ENCODE measurements at places on chromosomes 6 and 20.

DNA sequence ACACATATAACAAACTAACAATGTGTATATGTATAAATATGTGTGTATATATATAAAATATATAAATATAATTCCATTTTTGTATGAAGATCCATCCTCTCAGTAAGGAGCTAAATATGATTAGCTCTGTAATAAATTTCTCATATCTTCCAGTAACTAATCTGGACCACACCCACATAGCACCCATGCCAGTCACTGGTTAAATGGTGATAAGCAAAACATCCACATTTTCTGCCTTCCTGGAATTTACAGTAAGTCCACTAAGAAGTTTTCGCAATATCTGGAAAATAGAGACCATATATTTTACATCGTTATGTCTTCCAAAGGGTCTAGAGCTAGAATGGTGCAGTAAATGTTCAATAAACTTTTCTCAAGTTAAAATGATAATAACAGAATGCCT is 151.5 kb upstream of the STMND1 start:
- no peak for DNase-seq

GRCh38 chr6:38234141-38234540 is 405.6 kb downstream of the BTBD9 start:
- no peak for DNase-seq

- no peak for DNase-seq
These were observed 58.3 kb downstream of the IYD start for GRCh38 chr6:150427037-150427602.

GRCh38 chr20:45450097-45450818 is 19.3 kb upstream of the WFDC2 start:
- DNase-seq = peak; percentile 23

DNA sequence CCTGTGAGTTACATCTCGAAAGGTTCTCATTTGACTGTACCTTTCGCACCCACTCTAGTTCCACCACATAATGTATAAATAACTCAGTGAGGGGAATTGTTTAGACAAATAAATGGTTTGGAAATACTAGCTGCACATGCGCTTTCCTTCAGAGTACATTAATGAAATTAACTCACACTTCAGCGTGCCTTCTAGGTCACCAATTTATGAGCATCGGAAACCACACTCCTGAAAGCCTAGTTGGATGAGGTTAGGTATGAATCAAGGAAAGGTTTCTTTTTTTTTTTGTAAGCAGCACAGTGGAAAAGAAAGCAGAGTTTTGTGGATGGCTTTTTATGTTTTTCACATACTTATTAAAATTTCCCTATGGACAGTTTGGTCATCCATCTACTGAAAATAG is 247.8 kb upstream of the TCF21 start:
- DNase-seq = no peak

DNA sequence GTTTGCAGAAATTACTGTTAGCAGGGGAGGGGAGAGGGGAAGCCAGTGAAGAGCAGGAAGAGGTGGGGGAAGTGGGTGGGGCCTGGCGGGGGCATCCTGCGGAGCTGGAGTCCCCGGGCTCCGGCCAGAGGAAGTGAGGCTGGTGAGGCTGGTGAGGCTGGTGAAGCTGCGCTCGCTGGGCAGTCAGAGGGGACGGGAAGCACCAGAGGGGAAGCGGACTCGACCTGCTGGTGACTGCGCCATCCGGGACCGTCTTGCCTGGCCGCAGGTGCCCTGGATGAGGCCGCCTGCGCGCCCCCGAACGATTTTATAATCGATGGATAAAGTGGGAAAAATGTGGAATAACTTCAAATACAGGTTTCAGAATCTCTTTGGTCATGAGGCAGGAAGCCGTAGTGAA is 635.3 kb upstream of the MARCKS start:
- DNase-seq = no peak

DNA sequence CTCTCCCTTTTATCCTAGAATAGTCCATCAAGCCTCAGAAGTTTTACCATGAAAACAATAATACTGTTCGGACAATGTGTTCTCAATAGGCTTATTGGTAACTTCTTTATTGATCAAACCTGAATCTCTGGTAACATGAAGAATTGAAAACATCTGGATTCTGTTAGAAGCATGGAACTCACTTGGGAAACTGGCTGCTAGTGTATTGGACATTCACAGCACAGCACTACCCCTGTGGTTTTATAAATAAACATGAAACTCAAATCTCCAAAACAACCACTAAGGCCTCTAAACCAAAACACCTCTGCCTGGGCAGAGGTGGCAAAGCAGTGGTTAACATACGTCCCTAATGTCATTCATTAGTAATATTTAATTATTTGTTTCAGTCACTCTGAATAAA is 157.6 kb upstream of the KCNQ5 start:
- no peak for DNase-seq

- no peak for DNase-seq
These were observed 368.2 kb upstream of the SULF2 start for GRCh38 chr20:48153523-48153922.

DNA sequence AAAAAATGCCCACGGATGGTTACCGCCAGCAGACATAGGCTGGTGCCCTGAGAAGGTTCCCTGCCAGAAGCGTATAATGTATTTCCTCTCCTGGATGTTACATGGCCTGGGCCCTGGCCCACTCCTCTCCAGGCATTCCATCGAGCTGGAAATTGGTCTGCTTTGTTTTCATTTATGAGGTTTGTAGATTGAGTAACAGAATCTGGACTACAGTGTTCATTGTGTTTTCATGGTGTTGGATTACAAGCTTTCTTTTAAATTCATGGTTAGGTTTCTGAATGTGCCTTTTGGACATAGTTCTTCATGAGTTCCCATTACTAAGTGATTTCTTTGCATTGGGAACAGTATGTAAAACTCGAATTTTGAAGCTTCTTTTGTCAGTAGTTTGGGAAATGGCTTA is 6.4 kb downstream of the TIAM2 start:
- DNase-seq = no peak

GRCh38 chr20:44271915-44272663 is 25.0 kb downstream of the GDAP1L1 start:
- no peak for DNase-seq

GRCh38 chr6:19167251-19167650 is 669.9 kb upstream of the ID4 start:
- no peak for DNase-seq

DNA sequence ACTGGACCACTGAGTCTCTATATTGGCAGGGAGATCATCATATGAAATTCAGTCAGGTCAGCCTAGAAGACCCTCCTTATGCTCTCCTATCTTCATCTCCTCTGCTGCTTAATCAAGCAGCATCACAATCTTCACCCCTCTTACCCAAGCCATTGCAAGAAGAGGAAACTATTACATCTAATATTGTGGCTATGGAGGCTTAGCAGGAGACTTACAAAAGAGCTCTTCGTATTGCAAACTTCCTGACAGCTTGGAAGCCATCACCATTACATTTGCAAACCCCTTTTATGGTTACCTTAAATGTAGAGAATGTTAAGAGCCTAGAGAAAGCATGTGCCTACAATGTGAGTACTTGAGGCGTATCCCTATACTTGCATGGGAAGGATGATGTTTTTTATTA is 87.2 kb upstream of the STXBP5 start:
- no peak for DNase-seq

DNA sequence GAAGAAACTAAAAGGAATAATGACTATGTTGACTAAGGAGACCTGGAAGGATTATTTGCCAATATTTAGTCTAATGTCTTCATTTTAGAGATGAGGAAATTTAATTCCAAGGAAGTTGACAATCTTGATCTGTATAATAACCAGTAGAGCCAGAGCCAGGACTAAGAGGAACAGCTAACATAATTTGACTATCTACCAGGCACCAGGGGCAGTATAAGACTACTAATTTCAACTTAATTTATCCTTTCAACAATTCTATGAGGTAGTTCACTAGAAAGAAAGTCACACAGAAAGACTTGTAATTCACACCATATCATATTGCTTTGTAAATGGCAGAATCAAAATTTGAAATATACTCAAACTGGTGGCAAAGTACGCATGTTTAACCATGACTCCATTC is 273.0 kb upstream of the STXBP5 start:
- no peak for DNase-seq

DNA sequence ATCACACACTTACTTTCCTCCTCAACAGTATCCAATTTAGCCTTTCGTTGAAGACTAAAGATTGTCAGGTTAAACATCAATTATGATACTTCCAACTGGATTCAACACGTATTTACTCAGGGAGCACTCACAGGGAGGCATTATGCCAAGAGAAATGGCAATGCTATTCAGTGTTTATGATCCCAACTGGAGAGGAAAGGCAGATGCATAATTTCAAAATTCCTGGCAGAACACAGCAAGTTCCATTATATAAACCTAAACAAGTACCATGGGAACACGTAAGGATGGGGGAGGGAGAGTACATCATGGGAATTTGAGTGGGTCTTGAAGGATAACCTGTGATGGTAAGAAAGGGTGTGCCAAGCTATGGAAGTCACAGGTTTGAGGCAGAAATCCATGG is 112.7 kb downstream of the ISM1 start:
- peak; percentile 24 for DNase-seq

DNA sequence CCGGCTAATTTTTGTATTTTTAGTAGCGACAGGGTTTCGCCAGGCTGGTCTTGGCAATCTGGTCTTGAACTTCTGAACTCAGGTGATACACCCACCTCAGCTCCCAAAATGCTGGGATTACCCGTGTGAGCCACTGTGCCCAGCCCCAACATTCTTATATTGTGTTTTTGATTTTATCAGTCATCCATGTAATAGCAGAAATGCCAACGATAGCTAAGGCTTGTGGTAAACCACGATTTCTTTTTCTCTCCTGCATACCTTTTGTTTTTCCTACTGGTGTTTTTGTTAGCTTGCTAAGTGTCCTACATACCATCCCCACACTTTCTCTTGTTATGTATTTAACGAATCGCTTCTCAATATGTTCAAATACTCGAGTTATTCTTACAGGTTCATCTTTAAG is 12.1 kb downstream of the PHACTR2 start:
- no peak for DNase-seq

GRCh38 chr6:63804381-63804956 is 168.9 kb downstream of the PHF3 start:
- no peak for DNase-seq

- DNase-seq = no peak
These were observed 7.2 kb downstream of the FOXC1 start for GRCh38 chr6:1616701-1617463.

- no peak for DNase-seq
These were observed 625.5 kb downstream of the CDH26 start for GRCh38 chr20:60583741-60584140.

DNA sequence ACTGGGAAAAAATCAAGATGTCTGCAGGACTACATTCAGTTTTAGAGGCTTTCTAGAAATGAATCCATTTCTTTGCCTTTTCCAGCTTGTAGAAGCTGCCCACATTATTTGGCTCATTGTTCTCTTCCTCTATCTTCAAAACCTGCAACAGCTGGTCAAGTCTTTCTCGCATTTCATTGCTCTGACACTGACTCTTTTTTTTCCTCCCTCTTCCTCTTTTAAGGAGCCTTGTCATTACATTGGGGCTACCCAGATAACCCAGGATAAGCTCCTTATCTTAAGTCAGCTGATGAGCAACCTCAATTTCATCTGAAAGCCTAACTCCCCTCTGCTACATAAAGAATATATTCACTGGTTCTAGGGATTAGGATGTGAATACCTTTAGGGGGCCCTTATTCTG is 53.2 kb upstream of the CEP162 start:
- no peak for DNase-seq

DNA sequence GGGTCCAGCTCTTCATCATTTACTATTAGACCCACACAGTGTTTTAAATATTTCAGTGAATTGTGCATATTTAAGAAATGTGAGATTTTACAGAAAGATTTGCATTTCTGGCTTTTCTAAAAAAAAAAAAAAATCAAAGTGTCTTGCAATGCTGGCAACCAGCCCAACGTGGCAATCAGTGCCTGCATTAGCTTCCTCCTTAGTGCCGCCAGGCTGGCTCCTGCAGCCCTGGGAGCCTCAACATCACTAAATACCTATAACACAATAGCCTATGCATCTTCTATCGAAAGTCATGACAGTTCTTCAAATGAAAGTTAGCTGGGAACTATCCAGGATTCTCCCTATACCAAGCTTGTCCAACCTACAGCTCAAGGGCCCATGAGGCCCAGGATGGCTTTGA is 9.4 kb upstream of the CD93 start:
- DNase-seq = no peak

DNA sequence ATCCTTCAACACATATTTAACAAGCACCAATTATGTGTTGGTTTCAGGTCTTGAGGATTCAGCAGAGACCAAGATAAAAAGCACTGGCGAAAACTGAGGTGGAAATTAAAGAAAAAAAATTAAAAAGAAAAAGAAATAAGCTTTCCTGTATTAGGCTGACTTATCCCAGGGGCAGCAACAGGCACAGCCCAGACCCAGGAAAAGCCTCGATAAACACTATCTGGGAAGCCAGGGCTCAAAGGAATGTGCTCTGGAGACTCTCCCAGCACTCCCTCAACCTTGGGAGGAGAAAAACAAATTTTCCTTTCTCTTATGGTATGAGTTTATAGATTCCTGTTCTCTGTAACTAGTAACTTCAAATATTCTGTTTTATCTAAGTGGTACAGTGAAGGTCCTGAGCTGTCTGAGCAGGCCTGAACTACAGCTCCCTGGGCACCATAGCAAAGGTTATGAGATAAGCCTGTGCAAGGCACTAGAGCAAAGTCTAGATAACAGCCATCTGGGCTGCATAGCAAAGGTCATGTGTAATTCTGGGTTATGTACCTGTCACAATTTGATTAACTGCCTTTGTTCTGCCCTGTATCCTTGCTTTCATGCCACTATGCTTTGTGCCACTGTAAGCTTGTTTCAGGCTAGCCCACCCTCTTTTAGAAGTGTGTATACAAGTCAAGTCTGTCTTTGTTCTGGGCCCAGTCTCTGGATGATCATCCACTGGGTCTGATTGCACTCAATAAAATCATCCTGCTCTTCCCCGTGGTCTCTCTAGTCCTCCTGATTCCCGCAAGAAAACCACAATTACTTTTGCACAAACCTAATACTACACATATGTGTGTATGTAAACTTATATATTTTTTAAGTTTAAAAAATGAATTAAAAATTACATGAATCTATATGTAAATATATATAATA is 54.0 kb downstream of the IL22RA2 start:
- DNase-seq = no peak

GRCh38 chr6:30766461-30767157 is 22.3 kb upstream of the IER3 start:
- no peak for DNase-seq

- no peak for DNase-seq
These were observed 224.5 kb downstream of the GMDS start for GRCh38 chr6:2020909-2021308.

- no peak for DNase-seq
These were observed at the start of gene FUT9 for GRCh38 chr6:96015518-96016333. Gene FUT9 (plus strand): TSS chr6:96015974. CDS start chr6:96203156, 187,182 bp downstream.

DNA sequence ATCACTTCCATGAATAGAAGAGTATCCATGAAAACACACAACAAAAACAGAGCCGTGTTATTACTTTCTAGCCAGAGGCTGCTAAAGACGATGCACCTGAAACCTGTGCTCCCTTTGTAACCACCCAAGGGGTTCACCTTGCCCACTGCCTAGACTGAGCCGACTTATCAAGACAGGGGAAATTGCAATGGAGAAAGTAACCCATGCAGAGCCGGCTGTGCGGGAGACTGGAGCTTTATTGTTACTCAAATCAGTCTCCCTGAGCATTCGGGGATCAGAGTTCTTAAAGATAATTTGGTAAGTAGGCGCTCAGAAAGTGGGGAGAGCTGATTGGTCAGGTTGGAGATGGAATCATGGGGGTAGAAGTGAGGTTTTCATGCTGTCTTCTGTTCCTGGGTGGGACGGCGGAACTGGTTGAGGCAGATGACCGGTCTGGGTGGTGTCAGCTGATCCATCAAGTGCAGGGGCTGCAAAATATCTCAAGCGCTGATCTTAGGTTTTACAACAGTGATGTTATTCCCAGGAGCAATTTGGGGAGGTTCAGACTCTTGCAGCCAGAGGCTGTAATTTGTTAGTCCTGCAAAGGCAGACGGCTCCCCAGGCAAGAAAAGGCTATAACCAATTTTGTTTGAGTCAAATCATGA is 366.6 kb downstream of the PREX1 start:
- DNase-seq = no peak
